CD4-positive, alpha-beta T cell (primary cell): ENCODE measurements at places on chromosomes 16 and 17. TPM values are rescaled to one million over a fixed set of nuclear protein-coding genes. Genes with fewer than 3 reads are reported as not detected.

DNA sequence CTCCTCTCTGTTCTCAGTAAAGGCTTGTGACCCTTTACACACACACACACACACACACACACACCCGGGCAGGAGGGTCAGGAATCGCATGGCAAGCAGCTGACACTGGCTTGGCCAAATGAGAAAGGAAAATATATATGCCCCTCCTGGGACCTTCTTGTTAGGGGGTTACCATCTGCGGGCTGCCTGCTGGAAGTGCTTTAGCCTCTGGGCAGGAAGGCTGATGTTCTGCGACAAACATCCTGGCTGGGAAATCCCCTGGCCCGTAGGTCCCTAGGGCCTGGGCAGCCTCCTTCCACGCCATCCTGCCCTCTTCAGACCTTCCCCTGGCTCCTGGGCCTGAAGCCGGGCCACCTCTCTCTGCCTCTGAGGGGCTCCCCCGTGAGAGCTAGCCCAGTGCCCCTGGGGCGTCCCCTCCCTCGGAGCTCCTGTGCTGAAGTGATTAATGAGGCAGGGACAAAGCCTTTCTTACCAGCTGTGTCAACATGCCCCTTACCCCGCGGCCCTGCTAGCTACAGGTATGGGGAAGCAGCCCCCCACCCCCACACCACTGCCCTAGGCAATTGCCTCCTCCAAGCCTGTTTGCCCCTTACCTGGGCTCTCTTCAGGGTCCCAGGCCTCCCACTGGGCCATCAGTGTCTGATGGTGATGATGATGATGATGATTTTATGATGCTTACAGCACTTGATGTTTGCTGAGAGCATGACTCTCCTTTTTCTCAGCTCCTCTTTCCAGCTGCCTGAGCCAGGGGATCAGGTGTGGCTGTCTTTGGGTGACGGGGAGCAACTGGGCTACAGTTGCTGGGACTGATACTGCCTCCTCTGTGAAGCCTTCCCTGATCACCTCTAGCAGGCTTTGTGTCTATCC lies 32.8 kb upstream of the ETV4 start:
- H3K27ac ChIP-seq: no peak overlapping the region
- H3K4me3 ChIP-seq: no peak overlapping the region
- H3K36me3 ChIP-seq: no peaks in the 10 kb centered on the region
- DNase-seq: peak; percentile 7

- DNase-seq: no peak
- H3K36me3 ChIP-seq: peaks cover 11% of the 10 kb centered on the region
- no peaks in the 10 kb centered on the region for H3K27me3 ChIP-seq
- no peak overlapping the region for H3K27ac ChIP-seq
- H3K4me1 ChIP-seq: peaks cover 26% of the 10 kb centered on the region
These were observed 56.2 kb downstream of the MARF1 start for GRCh38 chr16:15586716-15587115.

DNA sequence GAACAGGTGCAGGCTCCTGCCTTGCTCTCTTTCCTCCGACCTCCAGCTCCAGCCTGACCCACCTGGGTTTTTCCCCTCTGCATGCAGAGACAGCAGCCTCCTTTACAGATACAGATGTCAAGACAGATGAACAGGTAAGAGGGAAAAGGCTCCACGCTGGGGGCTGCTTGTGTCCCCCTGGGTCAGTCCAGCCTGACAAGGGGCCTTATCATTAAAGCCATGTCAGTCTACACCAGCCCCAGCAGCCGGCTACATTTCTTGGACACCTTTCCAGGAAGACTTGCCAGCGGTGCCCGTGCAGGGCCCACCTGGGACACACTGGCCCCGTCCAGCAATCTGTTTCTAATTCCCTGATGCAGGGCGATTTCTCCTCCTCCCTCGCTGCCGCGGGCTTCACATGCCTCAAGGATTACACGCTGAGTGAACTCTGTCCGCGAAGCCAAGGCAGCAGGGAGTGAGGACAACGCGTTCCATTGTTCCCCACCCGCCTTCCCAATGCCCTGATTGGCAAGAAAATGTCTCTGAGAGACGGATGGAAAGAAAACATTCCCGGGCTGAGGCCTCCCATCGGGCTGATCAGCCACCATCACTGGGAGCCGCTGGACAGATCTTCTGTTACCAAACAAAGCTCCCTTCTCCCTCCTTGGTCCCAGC lies 184.7 kb downstream of the C16orf95 start:
- no peak overlapping the region for H3K4me3 ChIP-seq
- no peak for DNase-seq
- no peaks in the 10 kb centered on the region for H3K27me3 ChIP-seq

- no peak overlapping the region for H3K27ac ChIP-seq
- no peaks in the 10 kb centered on the region for H3K4me1 ChIP-seq
- no peak overlapping the region for H3K4me3 ChIP-seq
- H3K27me3 ChIP-seq: peaks cover 3% of the 10 kb centered on the region
These were observed 168.1 kb downstream of the C16orf95 start for GRCh38 chr16:87149051-87149450.

DNA sequence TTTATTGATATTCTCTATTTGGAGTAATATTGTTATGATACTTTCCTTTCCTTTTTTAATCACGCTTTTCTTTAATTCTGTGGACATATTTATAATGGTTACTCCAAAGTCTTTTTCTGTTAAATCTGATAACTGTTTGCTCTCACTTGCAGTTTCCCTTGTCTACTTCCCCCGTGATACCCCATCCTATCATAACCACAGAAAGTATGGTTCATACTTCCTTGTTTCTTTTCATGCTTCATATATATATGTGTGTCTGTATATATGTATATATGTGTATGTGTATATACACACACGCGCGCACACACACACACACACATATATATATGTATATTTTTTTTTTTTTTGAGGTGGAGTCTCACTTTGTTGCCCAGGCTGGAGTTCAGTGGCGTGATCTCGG lies 23.5 kb downstream of the SPECC1 start:
- H3K27ac ChIP-seq: no peak overlapping the region
- no peak for DNase-seq
- no peak overlapping the region for H3K4me3 ChIP-seq
- H3K27me3 ChIP-seq: no peaks in the 10 kb centered on the region
- H3K4me1 ChIP-seq: no peaks in the 10 kb centered on the region

The NPTX1 gene
- total RNA-seq: 0.25 TPM

The GNPTG gene
- total RNA-seq: 27.6 TPM

The TEX14 gene
- total RNA-seq: 0.66 TPM
